ENCODE measurements at places on chromosomes 2 and 18.

DNA sequence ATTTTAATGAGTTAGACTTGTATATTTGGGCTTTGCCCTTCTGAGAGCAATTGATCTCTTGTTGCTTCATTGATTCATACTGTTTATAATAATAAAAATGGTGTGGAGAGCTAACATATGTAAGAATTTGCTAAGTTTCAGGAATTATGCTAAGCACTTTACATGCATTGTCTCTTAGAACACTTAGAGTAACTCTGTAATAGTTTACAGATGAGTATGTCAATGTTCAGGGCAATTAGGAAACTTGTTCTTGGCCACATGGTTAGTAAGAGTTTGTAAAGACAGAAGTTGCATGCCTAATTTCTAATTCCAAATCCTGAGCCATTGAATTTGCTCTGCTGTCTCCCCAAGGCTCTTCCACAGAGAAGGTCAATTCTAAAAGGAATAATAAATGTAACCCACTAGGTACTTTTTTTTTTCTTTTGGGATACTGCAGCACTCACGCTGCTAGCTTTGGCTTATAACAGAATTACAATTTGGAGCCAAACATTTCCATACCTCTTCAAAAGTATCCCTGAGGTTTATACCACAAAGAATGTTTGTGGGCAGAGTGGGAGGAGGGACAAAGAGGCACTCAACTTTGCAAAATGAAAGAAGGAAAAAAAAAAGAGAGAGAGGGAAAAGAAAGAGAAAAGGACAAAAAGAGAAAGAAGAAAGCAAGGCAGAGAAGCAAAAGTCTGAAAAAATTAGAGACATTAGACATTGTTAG, 232.4 kb downstream of the CALCRL start:
- DNase-seq = peak; percentile 50

GRCh38 chr2:128442053-128442751, 123.5 kb upstream of the HS6ST1 start:
- DNase-seq = no peak

GRCh38 chr2:66789741-66790140, 354.8 kb downstream of the MEIS1 start:
- DNase-seq = no peak

DNA sequence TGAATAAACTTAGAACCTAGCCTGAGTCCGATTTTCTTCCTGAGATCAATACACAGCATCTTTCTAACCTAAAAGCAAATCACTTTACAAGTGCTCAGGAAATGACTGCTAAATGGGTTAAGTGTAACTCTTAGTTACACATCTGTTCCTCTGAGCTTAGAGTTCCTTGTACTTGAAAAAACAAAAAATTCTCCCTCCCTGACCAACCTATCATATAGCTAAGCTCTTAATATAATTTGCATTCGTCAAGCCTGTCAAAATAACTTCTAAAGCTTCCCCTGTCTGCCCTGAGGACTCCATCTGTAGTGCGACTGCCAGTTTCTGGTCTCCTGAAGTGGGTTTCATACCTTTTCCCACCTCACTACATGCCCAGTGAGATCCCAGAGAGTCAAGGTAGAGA, 190.4 kb downstream of the NCK2 start:
- DNase-seq = no peak

- peak; percentile 33 for DNase-seq
Observed at GRCh38 chr18:70420146-70420898, 131.5 kb downstream of the SOCS6 start.

- DNase-seq = no peak
Observed at GRCh38 chr2:24651643-24652003, 141.6 kb downstream of the PTRHD1 start.

GRCh38 chr2:173136067-173136466, 60.4 kb downstream of the MAP3K20 start:
- DNase-seq = no peak

DNA sequence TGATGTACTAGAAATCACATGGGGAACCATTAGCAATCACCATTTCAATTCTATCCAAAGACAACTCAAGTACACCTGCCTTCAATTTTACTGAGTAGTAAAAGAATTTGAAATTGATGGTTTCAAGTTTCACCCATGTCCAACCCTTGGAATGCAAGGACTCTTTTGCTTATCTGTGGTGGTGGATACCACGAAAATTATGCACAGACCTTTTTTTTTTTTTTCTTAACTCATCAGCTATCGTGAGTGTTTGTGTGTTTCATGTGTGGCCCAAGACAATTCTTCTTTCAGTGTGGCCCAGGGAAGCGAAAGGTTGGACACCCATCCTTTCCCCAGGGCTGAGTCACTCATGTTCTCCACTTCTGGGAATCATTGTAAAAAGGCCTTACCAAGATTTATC, 23.1 kb downstream of the ID2 start:
- no peak for DNase-seq

- DNase-seq = no peak
Observed at GRCh38 chr2:146817613-146818012, 1027.2 kb upstream of the ACVR2A start.

GRCh38 chr2:128300151-128301020, 18.3 kb downstream of the HS6ST1 start:
- peak; percentile 63 for DNase-seq

DNA sequence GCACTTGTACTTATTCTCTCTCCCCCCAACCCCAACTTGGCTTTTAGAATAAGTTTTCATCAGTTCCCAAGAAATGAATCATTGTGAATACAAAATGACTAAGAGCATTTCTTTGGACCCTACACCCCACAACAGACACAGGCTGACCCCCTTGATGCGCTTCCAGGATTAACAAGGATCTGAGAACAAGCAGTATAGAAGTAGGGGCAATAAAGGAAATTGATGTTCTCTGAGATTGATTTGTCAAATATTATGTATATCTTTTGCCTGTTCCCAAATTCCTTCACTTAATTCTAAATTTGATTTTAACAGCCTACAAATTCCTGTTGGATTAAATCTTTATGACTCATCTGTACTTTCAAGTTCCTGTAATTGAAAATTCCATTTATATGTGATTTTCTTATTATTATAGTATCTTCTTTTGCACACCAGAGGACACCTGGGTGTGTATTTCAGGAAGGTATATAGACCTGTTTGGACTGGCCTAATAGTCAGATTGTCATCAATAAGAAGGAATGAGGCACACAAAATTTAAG, 10.2 kb upstream of the PTPN4 start:
- peak; percentile 58 for DNase-seq

DNA sequence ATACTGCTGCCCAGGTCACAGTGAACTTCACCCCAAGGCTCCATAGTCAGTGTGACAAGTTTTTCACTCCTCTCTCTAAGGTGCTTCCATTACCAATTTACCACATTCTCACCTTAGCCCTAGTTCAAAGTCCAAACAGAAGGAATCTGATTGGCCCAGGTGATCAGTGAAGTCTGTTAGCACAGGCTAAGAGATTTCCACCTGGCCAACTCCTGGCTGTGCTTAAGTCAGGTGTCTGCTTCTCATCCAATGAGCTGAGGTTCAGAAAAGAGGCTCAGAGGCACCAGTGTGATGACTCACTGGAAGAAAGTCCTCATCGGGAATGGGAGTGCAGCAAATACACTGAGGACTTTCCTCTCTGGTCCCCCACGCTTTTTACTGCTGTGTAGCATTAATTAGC, 164.4 kb upstream of the MGAT5 start:
- DNase-seq = no peak

DNA sequence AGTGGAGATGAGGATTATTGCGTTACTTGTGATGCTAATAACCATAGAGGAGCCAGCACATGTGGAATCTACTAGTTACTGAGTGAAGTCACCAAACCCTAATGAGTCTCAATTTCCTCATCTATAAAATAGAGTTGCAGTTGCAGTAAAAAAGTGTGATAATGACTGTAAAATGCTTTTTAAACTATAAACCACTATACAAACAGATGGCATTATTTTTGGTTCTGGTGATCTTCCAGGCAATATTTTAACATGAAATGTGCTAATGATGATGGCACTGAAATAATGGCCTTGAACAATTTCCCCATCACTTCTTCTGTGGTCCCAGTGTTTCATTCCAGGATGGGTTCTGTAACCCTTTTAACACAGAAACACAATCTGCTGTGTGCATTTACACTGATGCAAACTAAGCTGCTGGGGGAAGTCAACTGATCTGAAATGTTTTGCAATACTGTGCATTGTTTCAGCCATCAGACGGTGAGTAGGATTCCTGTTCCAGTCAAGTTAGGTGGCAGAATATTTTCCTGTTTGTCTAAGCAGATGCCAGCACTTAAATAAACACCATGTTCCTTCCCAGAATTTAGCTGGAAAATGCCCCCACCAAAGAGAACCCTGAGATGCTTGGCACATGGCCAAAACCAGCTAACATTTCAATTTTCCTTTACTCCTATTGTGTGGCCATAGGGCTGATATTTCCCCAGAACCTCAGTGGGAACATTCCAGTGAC, 52.6 kb downstream of the TACR1 start:
- DNase-seq = peak; percentile 43

GRCh38 chr2:213885485-213885884, 525.4 kb upstream of the VWC2L start:
- DNase-seq = no peak

- DNase-seq = peak; percentile 67
Observed at GRCh38 chr2:216034065-216034464, 20.7 kb upstream of the MREG start.

GRCh38 chr18:9290156-9290555, 44.4 kb upstream of the TWSG1 start:
- DNase-seq = no peak

GRCh38 chr2:127598711-127599110, 47.2 kb upstream of the GPR17 start:
- DNase-seq = peak; percentile 42

DNA sequence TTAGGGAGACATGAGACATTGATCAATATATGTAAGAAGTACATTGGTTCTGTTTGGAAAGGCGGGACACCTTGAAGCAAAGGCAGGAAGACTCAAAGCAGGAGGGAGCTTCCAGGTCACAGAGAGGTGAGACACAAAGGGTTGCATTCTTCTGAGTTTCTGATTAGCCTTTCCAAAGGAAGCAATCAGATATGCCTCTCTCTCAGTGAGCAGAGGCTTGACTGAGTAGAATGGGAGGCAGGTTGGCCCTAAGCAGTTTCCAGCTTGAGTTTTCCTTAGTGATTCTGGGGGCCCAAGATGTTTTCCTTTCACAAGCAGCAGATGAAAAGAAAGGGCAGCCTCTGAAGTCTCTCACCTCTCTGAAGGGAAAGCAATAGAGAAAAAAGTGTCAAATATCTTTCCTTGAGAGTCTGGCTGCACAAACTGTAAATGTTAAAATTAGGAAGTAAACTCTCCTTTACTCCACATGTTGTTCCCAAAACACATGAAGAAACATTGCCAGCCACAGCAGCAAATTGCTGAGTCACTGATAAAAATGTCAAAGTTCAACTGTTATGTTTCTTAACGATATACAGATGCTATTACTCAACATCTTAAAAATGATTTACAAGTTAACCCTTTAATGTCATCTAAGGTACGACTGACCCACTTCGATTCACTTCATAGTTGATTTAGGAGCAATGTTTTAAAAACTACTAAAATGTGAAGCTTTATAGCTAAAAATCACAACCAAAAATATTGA, 40.3 kb downstream of the CYB5A start:
- DNase-seq = peak; percentile 52

GRCh38 chr2:112818094-112818902, 18.3 kb downstream of the IL1B start:
- DNase-seq = no peak

- DNase-seq = no peak
Observed at GRCh38 chr2:228649447-228649846, 468.0 kb upstream of the SPHKAP start.

GRCh38 chr2:75379476-75380210, 180.3 kb upstream of the TACR1 start:
- DNase-seq = no peak

DNA sequence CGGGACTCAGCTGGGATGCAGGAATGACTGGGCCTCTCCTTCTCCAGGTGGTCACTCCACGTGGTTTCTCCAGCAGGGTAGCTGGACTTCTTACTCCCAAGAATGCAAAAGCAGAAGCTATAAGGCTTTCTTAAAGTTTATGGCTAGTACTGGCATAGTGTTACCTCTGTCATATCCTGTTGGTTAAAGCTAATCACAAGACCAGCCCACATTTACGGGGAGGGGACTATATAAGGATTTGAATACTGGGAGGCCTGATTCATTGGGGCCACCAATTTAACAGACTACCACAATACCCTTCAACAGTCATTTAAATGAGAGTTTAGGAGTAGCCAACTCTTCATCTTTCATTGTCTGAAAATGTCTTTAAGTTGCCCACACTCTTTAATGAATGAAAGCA, 94.4 kb upstream of the TSPYL6 start:
- no peak for DNase-seq

- peak; percentile 38 for DNase-seq
Observed at GRCh38 chr2:24492421-24493279, 1.6 kb downstream of the NCOA1 start.

- DNase-seq = no peak
Observed at GRCh38 chr2:23418056-23418455, 33.1 kb downstream of the KLHL29 start.

DNA sequence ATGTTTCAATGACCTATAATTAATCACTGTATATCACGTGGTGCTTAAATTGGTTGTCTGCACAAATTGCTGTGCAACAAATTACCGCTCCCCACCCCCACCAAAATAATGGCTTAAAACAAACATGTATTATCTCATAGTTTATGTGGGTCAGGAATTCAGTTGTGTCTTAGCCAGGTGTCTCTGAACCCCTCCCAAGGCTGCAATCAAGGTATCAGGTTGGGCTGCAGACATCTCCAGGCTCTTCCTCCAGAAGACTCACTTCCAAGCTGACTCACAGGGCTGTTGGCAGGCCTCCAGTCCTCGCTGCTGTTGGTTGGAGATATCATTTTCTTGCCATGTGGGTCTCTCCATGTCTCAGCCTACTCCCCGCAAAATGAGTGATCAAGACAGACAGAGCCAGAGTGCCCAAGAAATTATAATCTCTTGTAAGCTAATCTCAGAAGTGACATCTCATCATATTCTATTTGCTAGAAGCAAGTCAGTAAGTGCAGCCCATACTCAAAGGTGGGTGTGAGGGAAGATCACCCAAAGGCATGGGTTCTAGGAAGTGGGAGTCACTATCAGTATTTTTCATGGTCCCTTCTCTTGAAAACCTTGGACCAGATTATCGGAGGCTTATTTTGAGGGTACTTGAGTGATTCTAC, 38.4 kb downstream of the SPC25 start:
- DNase-seq = peak; percentile 70
